ENCODE measurements at places on chromosomes 12 and 14.

DNA sequence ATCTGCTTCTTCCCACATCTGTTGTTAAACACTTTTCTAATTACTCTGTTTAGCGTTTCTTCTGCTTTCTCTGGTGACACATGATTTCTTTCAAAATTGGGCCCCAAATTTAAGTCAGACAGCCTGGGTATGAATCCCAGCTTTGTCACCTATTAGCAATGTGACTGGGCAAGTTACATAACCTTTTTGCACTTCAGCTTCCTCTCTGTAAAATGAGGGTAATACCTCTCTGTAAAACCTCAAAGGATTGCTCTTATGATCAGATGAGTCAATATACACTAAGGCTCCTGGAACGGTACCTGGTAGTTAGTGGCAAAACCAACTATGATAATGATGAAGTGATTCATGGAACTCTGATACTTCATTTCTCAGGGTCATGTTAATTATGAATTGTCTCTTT lies 33.0 kb downstream of the E2F7 start:
- DNase-seq = no peak

GRCh38 chr14:59090572-59090971 lies 97.9 kb upstream of the DAAM1 start:
- no peak for DNase-seq

DNA sequence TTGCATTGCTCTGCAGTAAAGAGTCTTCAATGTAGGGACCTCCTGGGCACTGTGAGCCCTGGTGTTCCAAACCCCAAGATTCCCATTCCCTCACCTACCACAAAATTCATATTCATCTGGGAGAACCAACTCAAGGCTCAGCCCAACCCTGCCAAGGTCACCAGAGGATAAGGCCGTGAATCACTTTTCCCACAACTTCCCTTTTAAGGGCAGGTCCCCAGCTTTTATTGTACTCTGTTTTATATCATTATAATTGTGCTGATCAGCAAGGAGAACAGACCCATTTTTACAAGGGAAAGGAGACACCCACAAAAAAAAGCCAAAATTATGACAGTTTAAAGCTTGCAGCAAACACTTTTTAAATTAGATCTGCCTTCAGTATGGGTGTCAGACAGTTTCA lies 363.0 kb upstream of the FKBP4 start:
- no peak for DNase-seq

GRCh38 chr12:102528111-102528510 lies 47.7 kb upstream of the IGF1 start:
- DNase-seq = no peak

DNA sequence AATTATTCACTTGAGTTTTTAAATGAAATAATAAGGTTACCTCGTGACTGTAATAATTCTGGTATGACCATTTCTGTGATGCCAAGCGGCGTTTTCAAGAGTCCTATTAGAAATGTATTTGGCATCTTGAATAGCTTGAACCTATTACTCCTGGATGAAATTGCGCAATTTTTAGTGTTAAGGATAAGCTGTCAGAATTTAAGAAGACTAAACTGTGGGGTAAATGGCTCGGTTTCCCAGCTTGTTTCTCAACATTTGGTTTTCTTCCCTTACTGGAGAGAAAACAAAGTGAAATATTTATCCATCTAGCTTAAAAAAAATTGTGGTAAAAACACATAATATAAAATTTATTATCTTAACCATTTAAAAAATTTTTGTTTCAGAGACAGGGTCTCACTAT lies 26.8 kb downstream of the PCNX1 start:
- DNase-seq = no peak

GRCh38 chr12:46486588-46486987 lies 114.0 kb upstream of the SLC38A2 start:
- DNase-seq = no peak

DNA sequence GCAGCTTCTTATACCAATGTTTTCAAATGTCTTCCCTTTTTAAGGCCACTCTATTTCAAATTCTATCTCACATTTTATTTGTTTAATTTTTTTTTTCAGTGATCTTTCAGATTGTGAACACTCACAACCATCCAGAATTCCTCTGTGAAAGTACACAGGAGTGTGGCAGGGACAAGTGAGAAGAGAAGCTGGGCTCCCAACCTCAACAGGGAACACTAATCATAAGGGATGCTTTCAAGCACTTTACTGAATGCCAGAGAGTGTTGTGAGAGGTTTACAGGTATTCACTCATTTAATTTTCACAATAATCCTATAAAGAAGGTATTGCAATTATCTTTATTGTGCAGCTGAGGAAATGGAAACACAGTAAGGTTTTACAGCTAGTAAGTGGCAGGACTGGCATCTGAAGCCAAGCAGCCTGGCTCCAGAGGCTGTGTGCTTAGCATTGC lies 60.1 kb upstream of the PYGL start:
- DNase-seq = no peak

GRCh38 chr12:25388183-25388582 lies 137.5 kb upstream of the KRAS start:
- DNase-seq = no peak

- no peak for DNase-seq
These were observed 19.4 kb downstream of the ZFYVE21 start for GRCh38 chr14:103735022-103735421.

- DNase-seq = no peak
These were observed 197.0 kb downstream of the DAD1 start for GRCh38 chr14:22391908-22392565.

- no peak for DNase-seq
These were observed 68.9 kb upstream of the SAV1 start for GRCh38 chr14:50736932-50737419.

DNA sequence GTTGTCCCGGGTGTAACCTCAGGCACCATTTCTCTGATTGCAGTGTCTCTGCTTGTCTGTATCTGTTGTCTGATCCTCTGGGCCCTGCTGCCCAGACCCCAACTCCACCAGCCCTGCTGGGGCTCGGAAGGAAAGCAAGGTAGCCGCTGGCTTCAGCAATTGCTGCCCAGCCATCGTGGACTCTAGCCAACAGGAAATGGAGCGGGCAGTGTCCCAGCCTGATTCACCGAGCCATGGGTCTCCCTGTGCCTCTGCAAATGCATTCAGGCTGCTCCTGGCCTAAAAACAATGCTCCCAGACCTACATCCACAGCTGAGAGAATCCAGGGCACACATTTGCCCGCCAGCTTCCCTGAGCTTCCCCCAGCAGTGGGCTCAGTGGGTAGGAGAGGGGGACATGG lies 9.2 kb downstream of the TUNAR start:
- DNase-seq = no peak

GRCh38 chr14:74867673-74868072 lies 8.3 kb downstream of the PROX2 start:
- no peak for DNase-seq

DNA sequence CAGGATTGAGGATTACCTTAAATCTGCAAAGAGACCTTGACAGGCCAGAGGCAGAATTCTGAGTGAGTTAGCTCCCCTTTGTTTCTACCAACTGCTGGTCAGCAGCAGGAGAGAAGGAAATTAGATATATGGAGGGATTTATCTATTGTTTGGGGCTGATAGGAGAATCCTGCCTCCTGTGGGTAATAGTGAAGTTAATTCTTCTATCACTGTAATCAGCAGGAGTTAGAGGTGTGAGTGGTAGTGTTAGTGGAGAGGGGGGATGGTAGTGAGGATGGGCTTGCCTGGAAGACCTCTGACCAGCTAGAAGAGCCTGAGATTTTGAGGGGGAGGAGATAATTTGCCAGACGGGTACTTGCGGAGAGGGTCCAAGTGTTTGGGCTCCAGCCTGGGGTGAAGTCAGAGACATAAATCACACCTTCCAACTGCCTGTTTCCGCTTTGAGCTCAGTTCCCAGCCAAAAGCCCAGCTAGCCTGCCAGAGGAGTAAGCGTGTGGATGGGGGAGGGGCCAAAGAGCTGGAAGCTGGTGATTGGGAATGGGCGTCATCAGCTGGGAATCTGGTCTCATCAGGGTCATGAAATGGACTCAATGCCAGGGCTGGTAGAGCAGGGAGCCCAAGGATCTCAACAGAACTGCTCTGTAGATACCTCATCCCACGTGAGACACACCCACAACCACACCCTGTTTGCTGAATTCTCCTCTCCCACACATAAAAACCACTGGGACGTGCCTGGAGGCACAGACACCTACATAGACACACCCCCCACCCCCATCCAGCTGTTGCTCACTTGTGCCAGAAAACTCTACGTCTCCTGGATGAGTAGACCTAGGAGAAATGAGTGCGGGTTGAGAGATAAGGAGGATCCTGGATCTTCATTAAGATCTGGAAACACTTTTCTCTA lies 13.1 kb upstream of the ITGA5 start:
- no peak for DNase-seq

DNA sequence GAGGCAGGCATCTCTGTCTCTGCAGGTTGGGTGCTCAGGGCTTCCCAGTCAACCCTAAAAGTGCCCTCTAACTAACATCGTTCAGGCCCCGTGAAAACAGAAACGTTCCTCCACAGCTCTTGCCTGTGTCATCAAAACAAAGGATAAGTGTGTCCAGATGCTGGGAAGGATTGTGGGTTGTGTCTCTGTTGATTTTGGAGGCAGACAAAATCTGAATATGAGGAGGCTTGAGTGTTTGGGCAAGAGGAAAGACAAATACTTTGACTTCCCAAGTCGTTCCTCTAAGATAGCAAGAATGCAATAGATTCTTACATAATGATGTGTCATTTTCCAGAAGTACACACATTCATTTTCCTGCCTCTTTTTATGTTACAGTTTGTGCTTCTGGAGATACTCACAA lies 52.9 kb downstream of the SERPINA3 start:
- no peak for DNase-seq

DNA sequence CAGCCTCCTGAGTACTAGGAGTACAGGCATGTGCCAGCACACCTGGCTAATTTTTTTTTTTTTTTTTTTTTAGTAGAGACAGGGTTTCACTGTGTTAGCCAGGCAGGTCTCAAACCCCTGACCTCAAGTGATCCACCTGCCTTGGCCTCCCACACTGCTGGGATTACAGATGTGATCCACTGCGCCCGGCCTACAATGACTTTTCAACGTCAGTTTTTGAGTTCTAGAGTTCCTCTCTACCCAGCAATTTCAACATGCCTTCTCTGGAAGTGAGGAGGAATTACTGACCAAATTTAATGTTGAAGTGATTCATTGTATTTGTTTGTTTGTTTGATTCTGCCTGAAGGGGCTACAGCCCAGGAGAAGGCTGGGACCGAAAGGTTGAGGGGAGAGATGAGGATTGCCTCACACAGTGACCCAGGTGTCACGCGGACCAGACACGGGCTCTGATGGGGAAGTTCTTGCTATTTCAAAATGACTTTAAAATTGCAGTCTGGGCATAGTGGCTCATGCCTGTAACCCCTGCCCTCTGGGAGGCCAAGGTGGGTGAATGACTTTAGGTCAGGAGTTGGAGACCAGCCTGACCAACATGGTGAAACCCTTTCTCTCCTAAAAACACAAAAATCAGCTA lies 8.6 kb upstream of the DENR start:
- no peak for DNase-seq

GRCh38 chr14:104743461-104744380 lies 9.2 kb upstream of the SIVA1 start:
- no peak for DNase-seq

GRCh38 chr14:38290601-38291188 lies 34.8 kb upstream of the CLEC14A start:
- no peak for DNase-seq

- DNase-seq = peak; percentile 34
These were observed 41.3 kb upstream of the EIF5 start for GRCh38 chr14:103292426-103293374.

- no peak for DNase-seq
These were observed 302.8 kb downstream of the FSCB start for GRCh38 chr14:44204061-44204835.

- DNase-seq = no peak
These were observed 121.0 kb downstream of the PIK3C2G start for GRCh38 chr12:18382236-18382885.

DNA sequence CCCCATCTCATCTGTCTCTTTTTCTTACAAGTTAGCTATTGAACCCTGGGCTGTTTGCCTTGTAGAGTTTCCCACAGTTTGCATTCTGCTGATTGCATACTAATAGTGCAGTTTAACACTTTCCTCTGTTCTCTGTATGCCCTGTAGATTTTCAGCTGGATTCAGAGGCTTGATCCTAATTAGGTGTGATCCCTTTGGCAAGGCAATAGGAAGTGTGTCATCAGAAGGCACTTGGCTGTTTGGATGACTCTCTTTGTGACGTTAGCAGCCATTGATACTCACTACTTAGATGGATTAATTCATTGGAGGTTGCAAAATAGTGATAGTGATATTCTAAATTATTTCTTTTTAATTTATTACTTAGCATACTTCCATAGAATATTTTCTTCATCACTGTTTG lies 33.6 kb downstream of the FUT8 start:
- DNase-seq = no peak

DNA sequence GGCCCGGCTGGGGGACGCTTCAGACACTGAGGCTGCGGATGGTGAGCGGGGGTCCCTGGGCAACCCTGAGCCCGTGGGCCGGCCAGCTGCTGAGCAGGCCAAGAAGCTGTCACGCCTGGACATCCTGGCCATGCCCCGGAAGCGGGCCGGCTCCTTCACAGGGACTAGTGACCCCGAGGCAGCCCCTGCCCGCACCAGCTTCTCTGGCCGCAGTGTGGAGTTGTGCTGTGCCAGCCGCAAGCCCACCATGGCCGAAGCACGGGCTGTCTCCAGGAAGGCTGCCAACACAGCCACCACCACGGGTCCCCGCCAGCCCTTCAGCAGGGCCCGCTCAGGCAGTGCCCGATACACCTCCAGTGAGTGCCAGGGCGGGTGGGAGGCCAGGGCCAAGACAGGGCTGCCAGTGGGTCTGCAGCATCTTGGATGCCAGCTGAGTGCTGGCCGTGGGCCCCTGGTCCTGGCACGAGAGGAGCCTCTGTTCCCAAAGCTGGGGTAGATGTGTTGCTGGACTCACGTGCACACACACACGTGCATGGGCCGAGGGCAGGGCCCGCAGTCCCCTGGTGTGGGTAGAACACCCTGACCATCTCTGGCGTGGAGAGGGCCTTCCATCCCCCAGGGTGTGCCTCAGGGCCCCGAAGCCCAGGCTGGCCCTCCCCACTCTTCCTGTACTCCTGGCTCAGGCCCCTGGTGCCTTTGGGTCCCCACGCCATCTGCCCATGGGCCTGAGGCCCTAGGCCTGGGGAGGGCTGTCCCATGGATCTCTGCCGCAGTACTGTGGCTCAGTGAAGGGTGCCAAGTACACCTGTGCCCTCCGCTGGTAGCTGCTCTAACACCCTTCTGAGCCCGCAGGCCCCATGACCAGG lies 22.8 kb downstream of the CEP170B start:
- no peak for DNase-seq

GRCh38 chr12:97246368-97246767 lies 216.2 kb upstream of the RMST start:
- DNase-seq = no peak

- DNase-seq = no peak
These were observed 272.4 kb upstream of the FOXG1 start for GRCh38 chr14:28494196-28494595.

GRCh38 chr14:64730061-64730440 lies 25.8 kb downstream of the PLEKHG3 start:
- no peak for DNase-seq

DNA sequence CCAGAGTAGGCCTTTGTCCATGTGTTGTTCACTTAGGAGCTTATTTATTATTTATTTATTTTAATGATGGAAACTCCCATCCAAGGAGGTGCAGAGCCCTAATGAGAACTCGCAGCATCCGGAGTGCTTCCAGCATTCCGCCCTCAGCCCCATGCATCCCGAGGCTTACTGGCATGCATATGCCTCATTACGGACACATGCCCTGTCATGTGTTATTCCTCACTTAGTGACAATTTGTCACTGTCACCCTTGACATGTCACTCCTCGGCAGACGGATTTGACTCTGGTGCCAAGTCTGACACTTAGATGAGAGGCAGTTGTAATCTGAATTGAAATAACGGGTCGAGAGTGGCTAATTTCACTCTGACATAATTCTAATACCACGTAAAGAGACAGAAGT lies 132.8 kb downstream of the VRK1 start:
- DNase-seq = no peak

- DNase-seq = no peak
These were observed 745 bp upstream of the NAA30 start for GRCh38 chr14:57389646-57390036.

Data from forelimb muscle (tissue), 1 donor.